ENCODE measurements at places on chromosomes 6 and 20. TPM values are rescaled to one million over a fixed set of nuclear protein-coding genes. Genes with fewer than 3 reads are reported as not detected.

LY6G6C gene
- total RNA-seq, result not detected

PLA2G7 gene
- 0.56 TPM for total RNA-seq

PARD6B gene
- total RNA-seq, result 2.8 TPM

USP49 gene
- total RNA-seq, result 3.3 TPM

MEP1A gene
- total RNA-seq, result not detected

TBXT gene
- not detected for total RNA-seq

GRCh38 chr6:32177183-32177787, 920 bp upstream of the RNF5 start:
- peaks cover 22% of the 10 kb centered on the region for H3K4me1 ChIP-seq
- no peak for DNase-seq
- peaks cover 5% of the 10 kb centered on the region for H3K36me3 ChIP-seq
- peak overlapping the region; percentile 94 for H3K27ac ChIP-seq
- H3K4me3 ChIP-seq, result peak overlapping the region; percentile 98

DNA sequence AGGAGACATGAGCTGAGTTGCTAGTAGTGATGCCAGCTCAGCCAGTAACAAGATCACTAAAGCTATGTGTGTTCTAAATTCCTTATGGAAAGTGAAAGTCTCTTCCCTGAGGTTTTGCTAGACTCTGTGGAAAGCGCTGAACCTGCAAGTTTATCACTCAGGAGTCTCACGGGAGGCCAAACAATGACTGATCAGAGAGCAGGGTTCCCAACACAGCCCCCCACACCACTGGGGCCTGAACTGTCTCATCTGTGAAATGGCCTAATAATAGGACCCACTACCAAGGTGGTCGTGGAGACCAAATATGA, 19.9 kb downstream of the ACSS1 start:
- H3K27ac ChIP-seq, result peak overlapping the region; percentile 95
- no peak for DNase-seq
- H3K36me3 ChIP-seq, result no peaks in the 10 kb centered on the region
- H3K4me3 ChIP-seq, result peak overlapping the region; percentile 9
- H3K4me1 ChIP-seq, result peaks cover 70% of the 10 kb centered on the region

DNA sequence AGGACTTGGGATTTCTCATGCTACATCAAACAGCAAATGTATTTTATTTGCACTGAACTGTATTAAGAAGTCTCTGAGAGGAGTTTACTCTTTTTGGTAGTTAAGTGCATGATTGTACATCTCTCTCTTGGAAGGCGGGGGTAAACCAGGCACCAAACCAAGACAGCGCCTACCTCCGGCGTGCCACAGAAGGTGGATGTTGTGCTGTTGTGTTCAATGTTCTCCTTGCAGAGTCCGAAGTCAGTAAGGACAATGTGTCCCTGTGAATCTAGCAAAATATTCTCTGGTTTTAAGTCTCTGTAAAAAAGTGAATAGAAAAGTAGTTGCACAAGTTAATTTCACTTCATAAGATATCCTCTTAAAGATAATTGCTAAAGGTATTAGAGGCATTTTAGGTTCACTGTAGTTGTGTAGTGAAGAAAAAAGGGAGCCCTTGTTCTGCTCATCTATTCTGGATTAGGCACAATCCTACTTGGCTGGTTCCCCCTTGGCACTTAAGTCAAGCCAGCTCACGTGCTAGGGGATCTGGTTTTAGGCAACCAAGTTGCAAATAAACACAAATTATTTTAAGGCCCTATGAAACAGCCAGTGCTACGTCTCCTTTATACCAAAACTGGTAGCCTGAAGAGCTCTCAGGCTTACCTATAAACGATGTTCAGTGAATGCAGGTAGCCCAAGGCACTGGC, 119.7 kb upstream of the SLC2A12 start:
- H3K4me1 ChIP-seq, result peaks cover 3% of the 10 kb centered on the region
- DNase-seq, result no peak
- peak overlapping the region; percentile 90 for H3K4me3 ChIP-seq
- peaks cover 35% of the 10 kb centered on the region for H3K36me3 ChIP-seq

GRCh38 chr20:18983796-18984195, 170.2 kb downstream of the SCP2D1 start:
- no peak overlapping the region for H3K4me3 ChIP-seq
- no peaks in the 10 kb centered on the region for H3K27me3 ChIP-seq
- H3K4me1 ChIP-seq, result no peaks in the 10 kb centered on the region
- no peaks in the 10 kb centered on the region for H3K36me3 ChIP-seq
- H3K27ac ChIP-seq, result no peak overlapping the region

DNA sequence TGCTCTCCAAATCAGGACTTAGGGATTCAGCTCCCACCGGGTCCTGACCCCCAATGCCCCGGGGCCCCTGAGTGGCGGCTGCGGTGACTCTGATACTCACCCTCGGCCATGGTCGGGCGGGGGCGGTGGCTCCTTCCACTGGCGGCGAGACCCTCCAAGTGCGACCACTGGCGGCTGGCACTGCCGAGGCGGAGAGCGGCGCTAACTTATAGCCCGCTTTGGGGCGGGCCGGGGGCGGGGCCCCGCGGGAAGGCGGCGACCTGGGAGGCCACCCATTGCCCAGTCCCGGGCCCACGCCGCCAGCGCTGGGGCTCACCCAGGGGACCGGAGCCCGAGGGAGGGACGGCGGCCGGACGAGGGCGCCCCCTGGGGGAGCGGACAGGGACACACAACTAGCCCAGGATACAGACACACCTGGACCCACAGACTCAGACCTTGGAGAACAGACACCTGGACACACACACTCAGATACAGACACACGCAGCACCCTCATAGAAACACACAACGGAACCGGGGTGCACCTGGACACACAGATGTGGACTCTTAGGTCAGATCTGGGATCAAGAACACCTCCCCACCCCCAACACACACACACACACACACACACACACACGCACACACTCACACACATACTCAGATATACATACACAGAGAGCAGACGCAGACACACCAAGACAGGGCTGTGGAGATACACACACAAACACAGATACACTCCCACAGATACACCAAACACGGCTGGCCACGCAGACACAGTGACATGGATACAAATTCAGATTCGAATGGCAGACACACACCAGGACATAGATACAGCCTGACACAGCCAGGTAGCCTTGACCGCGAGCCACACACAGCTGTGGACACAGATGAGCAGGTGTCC, at the start of gene TGM2:
TGM2 (minus strand) TSS at position 182 of the 877 bp plus-strand sequence; CDS start at position 110, 72 bp downstream.
- no peaks in the 10 kb centered on the region for H3K27me3 ChIP-seq
- no peaks in the 10 kb centered on the region for H3K36me3 ChIP-seq
- H3K4me1 ChIP-seq, result peaks cover 32% of the 10 kb centered on the region
- peak within 1 kb of the TSS; percentile 87 for H3K4me3 ChIP-seq
- H3K27ac ChIP-seq, result peak within 1 kb of the TSS; percentile 86
- no peak for DNase-seq

- no peaks in the 10 kb centered on the region for H3K4me1 ChIP-seq
- H3K4me3 ChIP-seq, result no peak overlapping the region
- no peak overlapping the region for H3K27ac ChIP-seq
- no peaks in the 10 kb centered on the region for H3K27me3 ChIP-seq
- no peak for DNase-seq
Measured at GRCh38 chr6:7562769-7563168, 21.3 kb downstream of the DSP start.

DNA sequence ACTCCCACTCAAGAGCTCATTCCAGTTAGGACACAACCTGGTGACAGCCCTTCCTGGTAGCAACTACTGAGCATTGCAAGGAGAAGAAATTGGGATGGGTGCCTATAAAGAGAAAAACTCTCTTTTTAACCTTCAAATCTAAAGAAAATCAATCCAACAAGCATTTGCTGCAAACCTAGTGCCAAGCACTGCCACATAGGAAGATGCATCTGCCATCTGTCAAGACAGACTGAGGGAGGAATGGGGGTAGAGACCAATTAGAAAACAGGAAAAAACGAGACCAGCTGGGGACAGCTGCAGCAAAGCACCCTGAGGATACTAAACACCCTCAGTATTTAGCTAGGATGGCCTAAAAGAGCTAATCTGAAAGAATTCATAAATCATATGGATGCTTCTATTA, 27.9 kb downstream of the HLA-DMB start:
- no peaks in the 10 kb centered on the region for H3K36me3 ChIP-seq
- H3K27me3 ChIP-seq, result no peaks in the 10 kb centered on the region
- no peak for DNase-seq
- H3K27ac ChIP-seq, result no peak overlapping the region
- H3K4me3 ChIP-seq, result no peak overlapping the region
- no peaks in the 10 kb centered on the region for H3K4me1 ChIP-seq

DNA sequence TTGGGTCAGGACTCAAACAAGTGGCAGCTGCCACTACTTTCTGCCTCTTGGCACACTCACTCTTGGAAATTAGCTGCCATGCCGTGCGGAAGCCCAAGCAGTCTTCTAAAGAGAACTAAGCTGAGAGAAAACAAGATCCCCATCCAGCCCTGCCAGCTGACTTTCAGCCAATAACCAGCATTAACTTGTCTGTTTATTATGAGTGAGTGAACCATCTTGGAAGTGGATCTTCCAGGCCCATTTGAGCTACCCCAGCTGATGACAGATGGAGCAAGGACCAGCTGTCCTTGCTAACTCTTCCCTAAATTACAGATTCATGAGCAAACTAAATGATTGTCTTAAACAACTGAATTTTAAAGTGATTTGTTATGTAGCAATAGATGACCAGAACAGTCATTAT, 73.9 kb upstream of the RBM24 start:
- H3K4me1 ChIP-seq, result no peaks in the 10 kb centered on the region
- H3K4me3 ChIP-seq, result no peak overlapping the region
- H3K36me3 ChIP-seq, result no peaks in the 10 kb centered on the region
- H3K27ac ChIP-seq, result no peak overlapping the region
- DNase-seq, result no peak
- no peaks in the 10 kb centered on the region for H3K27me3 ChIP-seq

DNA sequence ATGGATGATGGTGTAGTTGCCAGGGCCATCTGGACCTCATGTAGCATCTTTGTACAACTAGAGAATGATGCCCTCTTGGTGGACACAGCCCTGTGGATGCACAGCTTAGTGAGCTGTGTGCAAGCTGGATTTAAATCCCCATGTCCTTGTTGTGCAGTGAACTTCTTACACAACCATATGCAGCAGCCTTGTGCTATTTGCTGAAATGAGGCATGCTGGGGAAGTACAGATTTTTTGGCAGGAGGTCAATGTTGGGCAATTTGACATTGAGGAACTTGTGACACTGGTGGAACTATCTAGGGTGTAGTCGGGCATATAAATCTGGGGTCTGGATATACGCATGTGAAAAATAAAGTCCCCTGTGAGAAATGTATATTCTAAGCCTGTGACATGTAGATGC, 5.8 kb upstream of the CDC5L start:
- H3K27me3 ChIP-seq, result no peaks in the 10 kb centered on the region
- H3K36me3 ChIP-seq, result no peaks in the 10 kb centered on the region
- no peak overlapping the region for H3K4me3 ChIP-seq
- no peak overlapping the region for H3K27ac ChIP-seq
- DNase-seq, result no peak

DNA sequence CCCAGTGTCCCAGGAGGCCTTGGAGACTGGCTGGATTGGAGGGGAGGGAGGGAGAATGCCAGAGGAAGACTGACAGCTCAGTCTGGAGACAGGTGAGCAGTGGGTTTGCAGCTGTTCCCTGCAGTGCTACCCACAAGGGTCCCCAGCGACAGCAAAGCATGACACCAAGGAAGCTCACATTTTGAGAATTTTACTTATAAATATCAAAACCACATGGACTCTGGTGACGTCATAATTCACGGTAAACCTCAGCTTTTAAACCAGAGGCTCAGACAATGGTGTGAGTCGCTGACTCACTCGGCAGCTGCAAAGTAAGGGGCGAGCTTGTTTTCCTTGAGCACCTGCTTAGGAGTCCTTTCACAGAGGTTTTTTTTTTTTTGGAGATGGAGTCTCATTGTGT, 65.2 kb downstream of the THBS2 start:
- H3K4me1 ChIP-seq, result peaks cover 15% of the 10 kb centered on the region
- no peak for DNase-seq
- H3K4me3 ChIP-seq, result no peak overlapping the region
- H3K27me3 ChIP-seq, result no peaks in the 10 kb centered on the region
- peak overlapping the region; percentile 84 for H3K27ac ChIP-seq

GRCh38 chr20:9635750-9636149, 121.4 kb downstream of the LAMP5 start:
- no peaks in the 10 kb centered on the region for H3K27me3 ChIP-seq
- no peaks in the 10 kb centered on the region for H3K36me3 ChIP-seq
- no peak for DNase-seq
- H3K27ac ChIP-seq, result no peak overlapping the region
- no peaks in the 10 kb centered on the region for H3K4me1 ChIP-seq
- H3K4me3 ChIP-seq, result no peak overlapping the region

- no peak overlapping the region for H3K27ac ChIP-seq
- no peaks in the 10 kb centered on the region for H3K27me3 ChIP-seq
- no peaks in the 10 kb centered on the region for H3K36me3 ChIP-seq
- no peak for DNase-seq
- H3K4me1 ChIP-seq, result no peaks in the 10 kb centered on the region
- peak overlapping the region; percentile 2 for H3K4me3 ChIP-seq
Measured at GRCh38 chr6:124870611-124871459, 91.4 kb upstream of the RNF217 start.

DNA sequence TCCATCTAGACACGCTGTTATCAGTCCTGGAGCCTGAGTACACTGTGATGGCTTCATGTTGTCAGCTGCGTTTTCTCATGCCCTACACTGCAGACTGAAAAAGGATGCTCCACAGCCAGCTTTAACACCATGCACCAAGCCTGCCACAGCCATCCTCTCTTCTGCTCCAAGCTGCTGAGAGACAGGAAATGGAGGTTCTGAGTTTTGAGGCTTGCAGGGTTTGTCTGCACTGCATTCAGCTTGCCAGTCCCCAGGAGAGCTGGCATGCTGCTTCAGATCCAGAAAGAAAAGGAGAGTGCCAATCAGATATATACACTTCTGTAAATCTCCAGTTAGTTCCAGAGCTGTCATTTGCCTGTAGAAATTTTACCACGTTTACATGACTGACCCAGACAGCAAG, 550.7 kb upstream of the FLRT3 start:
- H3K4me1 ChIP-seq, result no peaks in the 10 kb centered on the region
- no peaks in the 10 kb centered on the region for H3K27me3 ChIP-seq
- DNase-seq, result no peak

DNA sequence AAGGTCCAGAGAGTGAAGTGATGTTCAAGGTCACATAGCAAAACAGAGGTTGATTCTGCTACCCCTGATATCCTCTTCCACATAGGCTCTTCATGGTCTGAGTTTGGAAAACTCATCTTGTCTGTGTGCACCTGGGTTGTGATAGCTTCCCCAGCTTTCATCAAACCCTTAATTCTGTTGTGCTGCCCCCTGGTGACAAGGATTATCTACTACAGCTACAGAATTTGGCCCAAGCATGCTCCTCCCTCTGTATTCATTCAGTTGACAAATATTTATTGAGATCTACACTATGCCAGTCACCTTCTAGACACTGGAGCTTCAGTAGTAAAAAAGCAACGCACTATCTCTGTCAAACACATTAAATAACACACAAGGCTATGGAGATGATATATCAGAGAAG, 50.4 kb downstream of the SMPDL3A start:
- no peak overlapping the region for H3K4me3 ChIP-seq
- no peak overlapping the region for H3K27ac ChIP-seq
- no peaks in the 10 kb centered on the region for H3K4me1 ChIP-seq
- DNase-seq, result no peak

All from thoracic aorta (tissue), 2 donors.